Suppressor macrophage (primary cell): ENCODE measurements at places on chromosomes 16 and 17.

- no peak for DNase-seq
These were observed 11.6 kb downstream of the IL34 start for GRCh38 chr16:70657956-70658355.

DNA sequence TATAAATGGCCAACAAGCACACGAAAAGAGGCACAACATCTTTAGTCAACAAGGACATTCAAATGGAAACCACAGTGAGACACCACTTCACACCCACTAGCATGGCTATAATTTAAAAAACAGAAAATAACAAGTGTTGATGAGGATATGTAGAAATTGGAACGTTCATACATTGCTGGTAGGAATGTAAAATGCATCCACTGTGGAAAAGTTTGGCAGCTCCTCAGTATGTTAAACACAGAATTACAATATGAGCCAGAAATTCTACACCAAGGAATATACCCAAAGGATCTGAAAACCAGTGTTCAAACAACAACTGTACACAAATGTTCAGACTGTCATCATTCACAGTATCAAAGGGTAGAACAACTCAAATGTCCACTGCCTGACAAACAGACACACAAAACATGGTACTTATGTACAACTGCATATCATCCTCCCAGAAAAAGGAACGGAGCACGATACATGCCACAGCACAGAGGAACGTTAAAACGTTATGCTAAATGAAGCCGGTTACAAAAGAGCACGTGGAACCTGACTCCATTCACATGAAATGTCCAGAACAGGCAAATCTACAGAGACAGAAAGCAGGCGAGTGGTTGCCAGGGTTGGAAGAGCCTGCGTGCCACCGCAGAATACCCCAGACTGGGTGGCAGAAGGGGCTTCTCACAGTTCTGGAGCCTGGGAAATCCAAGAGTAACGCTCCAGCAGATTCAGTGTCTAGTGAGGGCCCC lies 32.8 kb upstream of the METRNL start:
- peak; percentile 38 for DNase-seq

DNA sequence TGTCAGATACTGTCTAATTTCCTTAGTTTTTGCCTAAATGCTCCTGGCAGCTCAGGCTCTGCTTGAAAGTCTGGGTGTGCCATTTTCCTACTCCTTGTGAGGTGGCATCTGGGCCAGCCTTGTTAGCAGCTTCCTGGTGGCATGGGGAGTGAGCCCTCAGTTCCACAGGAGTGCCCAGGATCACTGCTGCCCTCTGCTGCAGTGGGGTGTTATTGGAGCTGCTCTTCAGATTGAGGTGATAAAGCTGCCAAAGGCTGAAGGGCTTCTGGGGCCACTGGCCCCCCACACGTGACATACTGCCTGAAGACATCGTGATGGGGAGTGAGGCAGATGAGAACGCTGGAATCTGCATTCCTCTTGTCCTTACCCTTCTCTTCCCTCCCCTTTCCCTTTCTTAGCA lies 27.4 kb downstream of the CEP95 start:
- DNase-seq, result peak; percentile 17

- DNase-seq, result no peak
These were observed 7.3 kb upstream of the SOCS3 start for GRCh38 chr17:78367193-78367592.

DNA sequence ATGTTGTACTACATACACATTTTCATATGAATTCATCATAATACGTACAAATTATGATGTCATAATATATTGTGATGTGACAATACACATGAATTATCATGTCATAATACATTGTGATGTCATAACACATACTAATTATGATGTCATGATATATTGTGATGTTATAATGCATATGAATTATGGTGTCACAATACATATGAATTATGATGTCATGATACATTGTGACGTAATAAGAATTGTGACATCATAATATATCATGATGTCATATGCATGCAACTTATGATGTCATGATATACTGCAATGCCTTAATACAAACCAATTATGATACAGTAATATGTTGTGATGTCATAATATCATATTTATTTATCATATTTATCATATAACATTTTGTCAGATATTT lies 2074.3 kb downstream of the TP53TG3F start:
- peak; percentile 2 for DNase-seq

- no peak for DNase-seq
These were observed 8.1 kb upstream of the TNFRSF13B start for GRCh38 chr17:16980061-16980460.

DNA sequence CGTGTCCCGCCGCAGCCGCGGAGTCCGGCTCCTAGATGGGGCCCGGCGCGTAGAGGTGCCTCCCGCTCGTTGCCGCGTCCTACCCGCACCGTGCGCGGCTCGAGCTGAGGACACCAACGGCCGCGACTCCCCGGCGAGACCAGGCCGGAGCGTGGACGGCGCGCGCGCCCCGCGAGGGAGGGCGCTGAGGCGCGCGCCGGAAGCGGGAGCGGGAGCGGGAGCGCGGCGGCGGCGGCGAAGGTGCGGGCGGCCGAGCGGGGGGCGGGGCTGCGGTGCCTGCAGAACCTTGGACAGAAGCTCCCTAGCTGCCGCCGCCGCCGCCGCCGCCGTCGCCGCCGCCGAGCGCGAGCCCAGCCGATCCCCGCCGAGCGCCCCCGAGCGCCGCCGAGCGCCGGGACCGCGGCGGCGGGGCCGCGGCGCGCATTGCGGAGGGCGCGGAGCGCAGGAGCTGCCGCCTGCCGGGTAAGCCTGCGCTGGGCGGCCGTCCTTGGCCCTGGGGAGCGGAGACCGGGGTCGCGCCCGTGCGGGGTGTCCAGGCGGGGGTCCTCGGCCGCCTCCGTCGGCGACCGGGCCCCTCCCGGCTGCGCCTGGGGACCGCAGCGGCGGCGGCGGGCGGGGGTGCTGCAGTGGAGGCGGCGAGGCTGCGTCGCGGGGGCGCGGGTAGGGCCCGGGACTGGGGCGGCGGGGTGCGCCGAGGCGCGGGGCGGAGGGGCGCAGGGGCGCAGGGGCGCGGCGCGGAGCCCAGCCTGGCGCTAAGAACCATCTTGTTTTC lies at the start of gene CDK5R1:
Gene CDK5R1, plus strand, starts transcription at position 293 of the 772 bp plus-strand sequence. CDS start 628 bp downstream, outside the sequence.
- DNase-seq, result peak; percentile 83

- DNase-seq, result no peak
These were observed 51.9 kb downstream of the MEOX1 start for GRCh38 chr17:43609613-43610385.

DNA sequence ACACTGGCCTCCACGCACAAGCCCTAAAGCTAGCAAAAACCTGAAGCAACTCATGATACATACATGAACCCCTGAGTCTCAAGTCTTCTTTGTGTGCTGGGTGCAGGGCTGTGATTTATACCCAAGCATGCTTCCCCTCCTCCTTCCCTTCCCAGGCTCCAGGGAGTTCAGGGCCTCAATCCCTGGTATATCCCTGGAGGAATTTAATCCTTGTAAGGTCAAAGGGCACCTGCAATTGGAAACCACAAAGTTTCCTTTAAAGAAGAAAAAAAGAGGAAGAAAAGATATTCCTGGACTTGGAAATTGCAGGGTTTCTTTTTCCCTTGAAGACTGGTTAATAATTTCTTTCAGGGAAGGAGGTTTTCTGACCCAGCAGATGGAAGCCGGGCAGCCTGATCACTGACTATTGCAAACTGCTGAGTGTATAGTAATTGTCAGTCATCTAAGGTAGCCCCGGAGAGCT lies 182.3 kb downstream of the AATF start:
- no peak for DNase-seq

- DNase-seq, result peak; percentile 41
These were observed 862 bp downstream of the DCAKD start for GRCh38 chr17:45050481-45051059.

DNA sequence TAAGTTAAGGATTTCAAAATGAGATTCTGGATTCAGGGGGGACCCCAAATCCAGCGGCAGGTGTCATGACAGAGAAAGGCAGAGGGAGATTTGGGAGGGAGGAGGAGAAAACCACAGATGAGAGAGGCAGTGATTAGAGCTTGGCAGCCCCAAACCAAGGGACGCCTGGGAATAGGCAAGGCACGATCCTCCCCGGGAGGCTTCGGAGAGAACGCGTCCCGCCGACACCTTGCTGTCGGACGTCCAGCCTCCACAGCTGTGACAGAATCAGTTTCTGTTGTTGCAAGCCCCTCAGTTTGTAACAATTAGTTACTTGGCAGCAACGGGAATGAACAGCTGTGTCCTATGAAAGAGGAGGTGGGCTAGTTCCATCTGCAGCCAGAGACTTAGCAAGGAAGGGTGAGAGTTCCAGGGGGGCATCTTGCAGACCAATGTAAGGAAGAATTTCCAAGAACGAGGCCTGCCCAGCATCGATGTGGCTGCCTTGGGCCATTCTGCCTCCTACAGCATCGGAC lies 110.7 kb upstream of the SDK2 start:
- DNase-seq, result no peak

GRCh38 chr16:69816996-69817395 lies 54.9 kb downstream of the WWP2 start:
- no peak for DNase-seq

GRCh38 chr17:78766225-78766624 lies 15.8 kb downstream of the CYTH1 start:
- DNase-seq, result no peak

DNA sequence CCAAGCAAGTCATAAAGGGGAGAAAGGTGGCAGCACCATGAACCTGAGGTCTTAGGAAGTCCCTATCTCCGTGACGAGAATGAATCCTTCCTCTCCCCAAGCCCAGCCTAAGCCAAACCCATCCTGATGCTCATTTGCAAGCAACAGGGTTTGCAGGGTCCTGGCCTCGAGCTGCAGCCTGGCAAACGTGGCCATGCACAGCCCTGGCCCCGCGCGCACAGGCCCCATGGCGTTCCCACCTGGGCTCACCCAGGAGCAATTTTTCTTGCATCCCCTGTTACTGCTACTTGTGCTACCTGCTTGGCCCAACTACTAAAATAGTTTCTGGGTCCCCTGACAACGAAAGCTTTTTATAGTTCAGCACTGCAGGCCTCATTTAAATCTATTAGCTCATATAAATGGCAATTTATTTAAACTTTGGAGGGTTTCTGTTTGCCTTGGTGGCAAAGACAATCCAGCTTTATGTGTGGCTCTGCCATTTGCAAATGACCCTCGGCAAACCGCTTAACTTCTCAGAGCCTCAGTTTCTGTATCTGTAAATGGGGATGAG lies 141.5 kb downstream of the C16orf78 start:
- no peak for DNase-seq

GRCh38 chr16:23999663-24000062 lies 163.9 kb downstream of the PRKCB start:
- DNase-seq, result peak; percentile 28

GRCh38 chr17:65583921-65584603 lies 22.6 kb upstream of the AXIN2 start:
- no peak for DNase-seq

- DNase-seq, result no peak
These were observed 28.6 kb downstream of the TPSG1 start for GRCh38 chr16:1196494-1196893.

DNA sequence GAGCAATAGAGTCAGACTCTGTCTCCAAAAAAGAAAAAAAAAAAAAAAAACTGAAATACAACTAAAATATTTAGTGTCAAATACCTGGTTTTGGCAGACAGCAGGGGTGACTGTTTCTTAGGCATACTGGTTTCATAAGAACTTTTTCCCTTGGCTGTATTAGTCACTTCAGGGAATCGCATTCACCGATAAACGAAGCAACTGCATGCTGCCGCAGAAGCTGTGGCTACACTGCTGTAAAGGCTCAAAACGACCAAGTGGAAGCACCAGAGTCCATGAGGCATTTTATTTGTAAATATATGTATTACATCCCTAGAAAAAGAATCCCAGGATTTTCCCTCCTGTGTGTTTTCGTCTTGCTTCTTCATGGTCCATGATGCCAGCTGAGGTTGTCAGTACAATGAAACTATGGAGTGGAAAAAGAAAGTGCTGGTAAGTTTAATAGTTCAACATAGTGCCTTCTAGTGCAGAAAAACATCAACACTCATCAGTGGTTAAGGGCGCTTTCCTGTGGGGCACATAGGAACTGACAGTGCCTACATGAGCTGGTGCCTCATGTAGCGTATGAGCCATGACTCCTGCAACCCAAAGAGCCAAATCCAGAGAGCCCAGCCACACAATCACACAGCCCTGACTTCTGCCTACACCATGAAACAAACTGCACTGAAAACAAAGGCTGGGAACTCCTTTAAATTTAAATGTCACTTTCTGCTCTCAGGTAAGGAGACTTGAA lies 7.3 kb downstream of the RPS15A start:
- DNase-seq, result no peak

GRCh38 chr16:87435372-87436224 lies 43.5 kb downstream of the MAP1LC3B start:
- peak; percentile 54 for DNase-seq

DNA sequence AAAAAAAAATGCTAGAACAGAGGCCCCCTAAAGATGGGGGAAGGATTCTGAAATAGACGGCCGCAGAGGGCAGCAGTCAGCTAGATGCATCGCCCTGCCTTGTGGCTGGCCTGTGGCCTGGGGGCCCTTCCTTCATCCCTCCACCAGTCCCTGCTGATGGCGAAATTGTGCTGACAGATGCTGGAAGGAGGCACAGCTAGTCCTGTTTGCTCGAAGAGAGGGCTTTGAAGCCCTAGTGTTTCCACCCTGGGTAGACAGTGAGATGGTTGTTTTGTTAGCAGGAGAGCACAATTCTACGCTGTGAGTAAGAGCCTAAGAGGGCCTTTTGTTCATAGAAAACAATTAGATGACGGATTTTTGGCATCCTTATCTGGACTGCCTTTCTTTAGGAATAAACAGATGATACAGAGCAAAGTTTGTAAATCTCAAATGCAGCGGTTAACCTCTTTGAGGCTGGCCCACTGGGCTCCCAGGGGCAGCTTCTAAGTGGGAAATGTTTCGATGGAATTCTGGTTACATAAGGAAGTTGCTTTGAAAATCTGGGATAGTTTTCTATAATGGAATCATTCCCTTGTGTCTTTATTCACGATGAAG lies 23.0 kb downstream of the VPS35L start:
- no peak for DNase-seq

- no peak for DNase-seq
These were observed 523.0 kb upstream of the CDH11 start for GRCh38 chr16:65644821-65645220.

DNA sequence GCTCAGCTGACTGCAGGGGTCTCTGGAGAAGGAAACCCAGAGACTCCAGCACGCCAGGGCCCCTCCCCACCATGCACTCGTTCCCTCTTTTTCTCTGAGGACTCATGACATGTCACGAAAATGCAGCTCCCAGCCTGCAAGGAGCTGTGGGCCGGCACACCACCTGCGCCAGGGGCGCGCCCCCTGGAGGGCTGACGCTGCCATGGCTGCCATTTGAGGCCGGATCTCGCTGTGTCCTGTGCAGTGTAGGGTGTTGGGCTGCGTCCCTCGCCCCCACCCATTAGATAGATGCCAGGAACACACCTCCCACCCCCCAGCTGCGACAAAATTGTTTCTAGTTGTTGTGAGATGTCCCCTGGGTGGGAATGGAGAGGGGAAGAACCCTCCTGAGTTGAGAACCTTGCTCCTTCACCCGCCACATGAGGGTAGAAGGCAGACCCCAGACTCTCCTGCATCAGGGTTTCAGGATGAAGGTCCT lies 8.2 kb downstream of the SYNGR2 start:
- peak; percentile 87 for DNase-seq

- DNase-seq, result no peak
These were observed 104.3 kb downstream of the N4BP1 start for GRCh38 chr16:48505705-48506104.
